GOT3 (cell line): ENCODE measurements at places on chromosomes 5 and 9.

GRCh38 chr9:124975131-124975530 lies 34.2 kb upstream of the GOLGA1 start:
- DNase-seq: no peak

DNA sequence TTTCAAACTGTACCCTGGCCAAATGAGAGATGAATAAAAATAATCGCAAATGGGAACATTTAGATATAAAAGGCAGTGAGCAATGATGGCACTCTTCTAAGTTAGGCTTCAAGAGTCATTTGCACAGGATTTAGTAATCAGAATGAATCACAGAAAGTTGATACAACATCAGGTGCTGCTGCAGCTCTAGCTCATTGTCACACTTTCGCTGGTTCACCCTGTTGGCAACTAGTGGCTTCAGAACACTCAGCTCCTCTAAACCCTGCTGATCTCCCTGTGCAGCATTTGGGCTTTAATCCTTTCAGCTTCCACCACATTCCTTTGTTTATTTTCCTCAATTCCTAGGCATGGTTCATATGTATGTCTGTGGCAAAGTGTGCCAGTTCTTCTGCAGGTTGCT lies 2071.2 kb upstream of the CDH6 start:
- no peak for DNase-seq

GRCh38 chr5:171158581-171158980 lies 150.5 kb upstream of the TLX3 start:
- DNase-seq: no peak

DNA sequence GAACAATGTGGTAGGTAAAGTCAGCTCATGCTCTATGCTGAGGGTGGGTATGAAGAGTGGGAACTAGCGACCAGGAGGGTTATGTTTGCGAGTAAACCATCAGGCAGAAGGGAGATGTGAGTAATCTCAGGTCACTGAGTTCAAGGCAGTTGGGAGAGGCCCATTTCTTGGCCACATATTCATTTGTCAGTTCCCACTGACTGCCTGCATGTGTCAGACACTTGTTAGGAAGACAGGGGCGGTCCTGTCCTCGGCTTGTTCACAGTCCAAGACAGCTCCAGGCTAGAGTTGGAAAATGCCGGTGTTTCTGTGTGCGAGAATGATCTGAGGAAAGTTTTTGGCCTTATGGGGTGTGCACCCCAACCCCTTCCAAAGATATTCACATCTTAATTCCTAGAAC lies 48.6 kb upstream of the GDNF start:
- no peak for DNase-seq

- DNase-seq: no peak
Observed at GRCh38 chr9:72473474-72474261, 47.7 kb upstream of the TMC1 start.

- DNase-seq: no peak
Observed at GRCh38 chr9:127854184-127854806, at the start of gene ENG. TSS of gene ENG (minus strand) at chr9:127854658. CDS start at chr9:127854355, 303 bp downstream.

- DNase-seq: no peak
Observed at GRCh38 chr9:107755246-107755645, 265.7 kb upstream of the KLF4 start.

DNA sequence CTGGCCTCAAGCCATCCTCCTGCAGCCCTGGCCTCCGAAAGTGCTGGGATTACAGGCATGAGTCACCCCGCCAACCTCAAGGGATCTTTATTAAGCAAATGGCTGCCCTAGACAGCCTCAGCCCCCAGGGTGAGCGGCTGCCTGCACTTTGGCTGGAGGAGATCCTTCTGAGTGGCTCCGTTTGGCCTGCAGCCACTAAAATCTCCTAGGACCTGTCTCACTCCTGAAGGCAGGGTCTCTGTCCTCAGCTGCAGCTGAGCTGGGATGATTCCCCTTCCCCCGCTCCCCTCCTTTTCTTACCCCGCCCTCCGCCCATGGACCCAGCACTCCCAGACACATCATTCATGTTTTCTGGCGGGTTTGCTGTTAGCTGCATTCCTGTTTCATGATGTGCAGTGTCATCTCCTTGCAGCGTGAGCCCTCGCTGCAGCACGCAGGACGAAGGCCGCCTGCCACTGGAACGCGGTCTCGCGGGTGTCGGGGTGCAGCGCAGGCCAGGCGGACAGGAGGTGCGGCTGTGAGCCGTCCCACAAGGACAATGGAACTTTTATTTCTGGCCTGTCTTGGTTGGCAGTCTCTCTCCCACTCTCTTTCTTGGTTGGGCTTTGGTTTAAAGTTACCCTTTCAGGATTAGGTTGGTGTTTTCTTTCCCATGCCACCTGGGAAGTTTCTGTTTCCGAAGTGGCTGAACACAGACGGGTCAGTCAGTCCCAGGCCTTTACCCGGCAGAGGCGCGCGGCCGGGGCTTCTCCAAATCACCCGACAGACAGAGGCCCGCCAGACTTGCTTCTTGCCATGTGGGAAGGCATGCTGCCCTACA lies 137.1 kb downstream of the FOXD1 start:
- peak; percentile 50 for DNase-seq

- no peak for DNase-seq
Observed at GRCh38 chr5:157030692-157031091, 28.2 kb downstream of the HAVCR1 start.

DNA sequence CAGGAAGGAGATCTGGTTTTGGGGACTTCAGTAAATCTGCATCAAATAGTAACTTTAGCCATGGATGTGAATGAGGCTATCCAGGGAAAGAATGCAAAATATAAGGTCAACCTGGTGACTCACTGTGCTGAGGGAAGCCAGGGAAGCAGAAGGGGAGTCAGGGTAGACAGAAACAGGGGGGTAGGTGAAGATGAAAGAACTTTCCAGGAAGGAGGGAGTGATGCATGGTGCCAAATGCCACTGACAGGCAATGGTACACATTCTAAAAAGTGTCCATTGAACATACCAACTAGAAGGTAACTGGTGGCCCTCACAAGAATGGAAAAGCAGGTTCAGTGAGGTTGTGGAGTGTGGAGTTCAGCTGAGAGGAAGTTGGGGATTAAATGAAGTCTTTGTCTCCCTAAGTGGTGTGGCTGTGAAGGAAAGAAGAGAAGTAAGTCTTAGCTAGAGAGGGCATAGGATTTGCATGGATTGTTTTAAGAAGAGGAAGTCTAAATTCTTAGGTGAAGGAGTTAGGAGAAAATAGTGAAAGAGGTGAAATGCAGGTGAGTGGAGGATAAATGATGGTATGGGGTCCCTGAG lies 35.5 kb downstream of the PALM2AKAP2 start:
- no peak for DNase-seq

DNA sequence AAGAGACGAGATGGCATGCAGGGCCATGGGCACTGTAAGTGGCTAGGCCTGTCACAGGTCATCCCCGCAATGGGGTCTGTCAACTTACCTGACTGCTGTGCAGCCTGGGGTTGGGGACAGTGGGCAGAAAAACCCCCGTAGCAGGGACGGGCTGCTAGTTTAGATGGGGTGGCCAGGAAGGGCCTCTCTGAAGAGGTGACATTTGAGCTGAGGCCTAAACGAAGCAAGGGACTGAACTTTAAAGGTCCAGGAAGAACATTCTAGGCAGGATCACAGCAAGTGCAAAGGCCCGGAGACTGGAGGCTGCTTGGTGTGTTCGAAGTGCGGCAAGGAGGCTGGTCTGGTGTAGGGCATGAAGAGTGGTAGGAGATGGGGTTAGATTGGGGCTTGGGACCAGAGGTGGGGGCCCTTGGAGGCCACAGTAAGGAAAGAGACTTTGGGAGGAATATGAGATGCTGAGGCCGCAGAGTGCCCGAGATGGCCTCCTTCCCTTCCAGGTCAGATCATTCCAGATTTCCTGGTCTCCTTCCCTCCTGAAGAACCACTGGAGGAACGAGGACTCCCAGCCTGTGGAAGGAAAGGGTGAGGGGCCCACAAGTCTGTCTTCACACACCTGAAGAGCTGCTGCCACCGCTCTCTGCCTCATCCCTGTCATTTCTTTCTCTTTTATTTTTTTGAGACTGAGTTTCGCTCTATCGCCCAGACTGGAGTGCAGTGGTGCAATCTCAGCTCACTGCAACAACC lies 37.9 kb upstream of the SH3PXD2B start:
- no peak for DNase-seq

DNA sequence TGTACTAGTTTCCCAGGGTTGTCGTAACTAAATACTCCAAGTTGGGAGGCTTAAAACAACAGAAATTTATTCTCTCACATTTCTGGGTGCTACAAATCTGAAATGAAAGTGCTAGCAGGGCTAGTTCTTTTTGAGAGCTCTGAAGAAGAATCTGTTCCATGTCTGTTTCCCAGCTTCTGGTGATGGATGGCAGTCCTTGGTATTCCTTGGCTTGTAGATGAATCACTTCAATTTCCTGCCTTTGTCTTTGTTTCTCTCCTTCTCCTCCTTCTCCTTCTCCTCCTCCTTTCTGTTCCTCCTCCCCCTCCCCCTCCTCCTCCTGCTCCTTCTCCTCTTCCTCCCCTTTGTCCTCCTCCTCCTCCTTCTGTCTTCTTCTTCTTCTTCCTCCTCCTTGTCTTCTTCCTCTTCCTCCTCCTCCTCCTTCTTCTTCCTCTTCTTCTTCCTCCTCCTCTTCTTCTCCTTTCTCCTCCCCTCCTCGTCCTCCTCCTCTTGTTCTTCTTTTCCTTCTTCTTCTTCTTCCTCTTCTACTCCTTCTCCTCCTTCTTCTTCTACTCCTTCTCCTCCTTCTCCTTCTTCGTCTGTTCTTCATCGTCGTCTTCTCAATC lies 104.7 kb upstream of the ANKRD55 start:
- DNase-seq: no peak

DNA sequence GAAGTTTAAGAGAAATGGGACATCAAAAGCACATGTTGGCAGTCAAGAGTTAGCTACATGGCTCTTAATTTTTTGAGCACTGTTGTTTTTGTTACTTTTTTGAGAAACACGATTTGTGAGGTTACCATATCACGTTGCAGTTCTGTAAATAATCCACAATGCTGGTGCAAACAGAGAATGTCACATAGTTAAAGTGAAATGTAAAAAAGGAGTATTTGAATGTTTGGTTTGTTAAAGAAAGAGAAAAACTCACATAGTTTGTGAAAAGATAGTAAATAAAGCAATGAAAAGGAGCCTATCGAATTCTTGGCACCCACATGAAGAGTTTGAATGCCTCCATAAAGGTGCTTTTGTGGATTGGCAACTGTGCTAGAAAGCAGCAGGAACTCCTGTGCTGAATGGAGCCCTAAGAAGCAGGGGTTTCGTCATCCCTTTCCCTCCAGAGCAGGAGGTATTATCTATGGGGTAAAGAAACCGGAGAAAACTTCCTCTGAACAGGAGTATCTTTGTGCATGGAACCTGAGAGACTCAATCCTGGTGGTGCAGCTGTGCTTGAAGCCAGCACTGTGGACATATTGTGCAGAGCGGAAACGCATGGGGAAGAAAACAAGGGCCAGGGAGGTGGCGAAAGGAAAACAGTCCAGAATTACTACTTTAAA lies 148.5 kb upstream of the OTULINL start:
- no peak for DNase-seq

DNA sequence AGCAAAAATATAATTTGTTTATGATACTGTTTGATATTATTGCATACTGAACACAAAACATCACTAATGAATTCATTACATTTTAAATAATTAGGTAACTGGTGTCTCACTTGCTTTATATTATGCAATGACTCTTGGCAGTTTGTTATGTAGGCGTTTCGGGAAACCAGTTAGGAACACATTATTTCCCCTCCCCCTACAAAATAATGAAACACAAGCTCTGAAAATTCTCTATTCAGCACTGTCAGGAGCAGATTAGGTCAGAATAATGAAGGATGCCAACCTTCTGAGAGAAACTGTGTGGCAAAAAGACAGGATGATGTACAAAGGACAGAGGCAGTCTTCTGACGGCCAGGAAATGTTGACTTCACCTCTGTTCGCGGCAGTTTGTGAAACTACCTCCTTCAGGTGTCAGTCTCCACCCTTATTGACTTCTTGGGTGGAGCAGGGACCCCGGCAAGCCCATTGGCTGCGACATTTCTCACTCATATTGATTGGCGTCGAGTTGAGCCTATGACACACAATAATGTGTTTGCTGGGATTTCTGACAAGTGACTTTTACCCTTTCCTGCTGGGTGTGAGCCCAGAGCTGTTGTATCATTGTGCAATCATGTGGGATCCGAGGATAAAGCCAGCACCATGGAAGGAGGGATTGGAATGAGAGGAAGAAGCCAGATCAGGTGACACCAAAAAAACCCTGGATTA lies 33.9 kb downstream of the SH3PXD2B start:
- DNase-seq: peak; percentile 51
